SJSA1 (cell line): ENCODE measurements at places on chromosomes 16 and 17. TPM values are rescaled to one million over a fixed set of nuclear protein-coding genes. Genes with fewer than 3 reads are reported as not detected.

CHD9NB gene
- total RNA-seq = 0.45 TPM in 1 of 2 replicates, not detected in the other

DNA sequence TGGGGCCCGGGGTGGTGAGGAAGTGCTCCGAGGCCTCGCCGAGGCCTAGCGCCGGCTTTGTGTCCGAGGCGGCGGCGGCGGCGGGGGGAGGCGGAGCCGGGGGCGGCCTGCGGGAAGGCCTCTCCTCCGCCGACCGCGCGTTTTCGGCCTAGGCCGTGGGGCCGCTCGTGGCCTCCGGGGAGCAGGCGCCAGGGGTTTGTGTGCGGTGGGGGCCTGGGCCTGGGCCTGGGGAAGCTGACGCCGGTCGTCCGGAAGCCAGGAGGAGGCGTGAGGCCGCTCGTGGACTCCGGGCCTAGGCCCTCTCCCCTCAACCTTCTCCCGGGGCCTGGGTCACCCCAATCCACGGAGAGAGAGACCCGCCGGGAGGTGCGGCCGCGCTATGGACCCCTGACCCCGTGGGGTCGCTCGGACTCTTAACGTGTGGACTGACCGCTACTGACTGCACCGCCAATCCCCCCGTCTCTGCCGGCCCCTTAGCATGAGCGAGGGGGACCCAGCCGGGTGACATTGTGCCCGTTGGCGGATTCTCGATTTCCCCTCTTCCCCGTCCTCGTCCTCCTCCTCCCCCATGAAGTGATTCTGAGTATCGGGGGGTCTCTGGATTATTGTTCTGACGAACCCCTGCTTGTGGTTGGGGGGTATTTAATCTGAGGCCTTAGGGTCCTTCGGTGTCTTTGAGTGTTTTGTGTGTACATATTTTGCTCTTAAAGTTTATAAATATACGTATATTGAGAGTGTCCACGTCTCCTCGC, 660 bp downstream of the RBBP6 start:
- no peak for DNase-seq

DNA sequence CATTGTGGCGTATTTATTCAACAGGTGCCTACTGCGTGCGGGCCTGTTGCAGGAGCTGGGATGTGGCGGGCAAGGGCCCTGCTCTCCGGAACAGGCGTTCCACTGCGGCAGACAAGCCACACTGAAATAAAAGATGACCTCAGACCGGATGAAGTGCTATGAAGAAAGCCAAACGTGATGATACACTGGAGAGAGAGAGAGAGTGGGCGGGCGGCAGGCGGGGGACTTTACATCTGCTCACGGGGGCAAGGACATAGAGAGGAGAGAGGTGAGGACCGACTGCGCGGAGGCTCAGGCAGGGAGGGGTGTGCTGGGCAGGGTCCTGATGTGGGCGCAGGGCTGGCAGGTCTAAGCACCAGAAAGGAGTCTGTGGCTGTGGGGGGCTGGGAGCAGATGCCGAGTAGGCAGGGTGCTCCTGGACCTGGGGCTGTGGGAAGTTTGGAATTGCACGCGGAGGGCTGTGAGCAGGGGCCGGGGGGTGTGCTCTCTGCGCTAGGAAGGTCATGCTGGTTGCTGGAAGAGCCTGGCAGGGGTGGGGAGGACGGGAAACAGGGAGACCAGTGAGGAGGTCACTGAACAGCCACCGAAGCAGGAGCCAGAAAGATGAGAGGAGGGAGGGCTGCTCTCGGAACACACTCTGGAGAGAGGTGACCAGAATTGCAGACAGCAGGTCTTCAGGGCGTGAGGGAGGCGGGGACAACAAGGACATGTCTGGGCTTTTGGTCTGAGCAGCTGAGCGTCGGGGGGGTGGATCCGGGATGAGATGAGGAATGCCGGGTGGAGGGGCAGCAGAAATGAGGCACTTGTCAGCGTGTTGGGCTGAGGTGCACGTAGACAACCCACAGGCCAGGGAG, 9.9 kb downstream of the MXRA7 start:
- peak; percentile 87 for DNase-seq

- DNase-seq = peak; percentile 45
Measured at GRCh38 chr17:73710095-73710592, 65.9 kb upstream of the SDK2 start.

DNA sequence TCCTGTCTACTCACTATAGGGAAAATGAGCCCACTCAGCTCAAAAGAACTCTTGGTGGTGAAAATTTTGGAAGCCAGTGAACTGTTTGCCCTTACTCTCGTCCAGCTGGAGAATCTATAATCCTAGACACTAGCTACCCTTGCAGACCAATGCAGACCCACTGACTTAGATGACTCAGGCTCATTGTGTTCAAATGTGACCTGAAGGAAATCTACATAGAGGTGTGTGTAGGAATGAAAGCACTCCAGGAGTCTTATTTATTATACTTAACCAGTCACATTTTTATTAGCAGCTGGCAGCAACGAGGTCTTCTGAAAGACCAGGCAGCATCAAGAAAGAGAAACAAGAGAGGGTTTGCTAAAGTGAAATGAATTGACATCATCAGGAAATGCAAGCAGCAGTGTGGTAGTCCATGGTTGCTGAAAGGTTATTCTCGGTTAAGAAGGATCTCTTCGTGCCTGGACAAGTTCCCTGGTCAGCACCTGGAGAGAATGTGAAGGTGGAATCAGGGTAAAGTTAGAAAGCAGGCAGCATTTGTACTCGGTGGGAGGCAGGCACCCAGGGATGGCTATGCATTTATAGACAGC, 1.4 kb downstream of the KRTAP29-1 start:
- no peak for DNase-seq

- no peak for DNase-seq
Measured at GRCh38 chr16:72566174-72566573, 394.2 kb upstream of the PMFBP1 start.

- peak; percentile 31 for DNase-seq
Measured at GRCh38 chr17:57106107-57106835, 21.2 kb downstream of the AKAP1 start.

- DNase-seq = no peak
Measured at GRCh38 chr17:62319846-62320245, 60.5 kb upstream of the EFCAB3 start.

DNA sequence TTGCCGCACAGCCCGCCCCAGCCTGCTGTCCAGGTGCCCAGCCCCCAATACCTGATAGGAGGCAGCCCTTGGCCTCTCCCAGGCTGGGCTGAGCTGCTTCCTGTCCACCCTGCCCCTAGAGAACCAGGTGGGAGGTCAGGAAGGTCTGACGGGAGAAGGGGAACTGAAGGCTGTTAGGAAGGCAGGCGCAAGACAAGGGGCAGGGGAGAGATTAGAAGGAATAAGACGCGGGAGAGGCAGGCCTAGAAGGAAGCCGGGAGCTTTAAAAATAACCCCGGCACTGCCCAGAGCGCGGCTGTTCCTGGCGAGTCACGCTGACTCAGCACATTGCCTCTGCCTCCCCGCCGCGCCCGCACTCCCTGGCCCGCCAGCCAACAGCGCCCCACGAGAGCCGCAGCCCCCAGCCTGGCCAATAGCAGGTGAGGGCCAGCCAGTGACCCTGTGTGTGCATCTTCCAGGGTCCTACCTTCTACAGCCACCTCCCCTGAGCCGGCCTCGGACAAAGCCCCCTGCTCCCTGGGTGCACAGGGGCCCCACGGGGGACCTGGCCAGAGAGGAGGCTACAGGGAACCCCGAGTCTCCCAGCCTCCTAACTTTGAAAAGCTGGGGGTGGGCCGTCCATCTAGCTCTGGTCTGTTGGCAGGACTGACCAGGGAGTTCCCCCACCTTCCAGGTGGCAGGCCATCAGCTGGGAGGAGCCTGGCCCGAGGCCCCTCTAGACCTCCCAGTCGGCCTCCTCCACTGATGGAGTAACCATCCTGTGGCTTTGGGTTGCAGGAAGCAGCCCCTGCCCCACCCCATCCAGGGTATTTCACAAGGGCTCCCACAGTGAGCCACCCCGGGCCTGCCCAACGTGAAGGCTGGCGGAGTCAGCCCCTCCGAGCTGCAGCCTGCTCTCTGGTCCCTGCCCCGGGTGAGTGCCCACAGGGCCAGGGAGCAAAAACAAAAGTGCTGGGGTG, 4.0 kb downstream of the MAFG start:
- DNase-seq = no peak

TMEM100 gene
- 2.6 and 3.4 TPM in 2 replicates for total RNA-seq

KRTAP4-3 gene
- total RNA-seq = not detected in 2 replicates

DNA sequence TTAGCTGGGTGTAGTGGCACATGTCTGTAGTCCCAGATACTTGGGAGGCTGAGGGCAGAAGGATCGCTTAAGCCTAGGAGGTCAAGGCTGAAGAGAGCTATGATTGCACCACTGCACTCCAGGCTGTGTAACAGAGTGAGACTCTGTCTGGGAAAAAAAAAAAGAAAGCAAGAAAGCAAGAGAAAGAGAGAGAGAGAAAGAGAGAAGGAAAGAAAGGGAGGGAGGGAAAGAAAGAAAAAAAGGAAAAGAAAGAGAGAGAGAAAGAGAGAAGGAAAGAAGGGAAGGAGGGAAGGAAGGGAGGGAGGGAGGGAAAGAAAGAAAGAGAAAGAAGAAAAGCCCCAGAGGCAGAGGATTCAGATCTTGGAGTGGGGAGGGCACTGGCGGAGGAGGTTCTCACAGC, 6.5 kb downstream of the DHX58 start:
- no peak for DNase-seq

SLC38A8 gene
- not detected in 2 replicates for total RNA-seq

IL21R gene
- 0.16 and 0.34 TPM in 2 replicates for total RNA-seq

HS3ST4 gene
- not detected in 2 replicates for total RNA-seq

DNA sequence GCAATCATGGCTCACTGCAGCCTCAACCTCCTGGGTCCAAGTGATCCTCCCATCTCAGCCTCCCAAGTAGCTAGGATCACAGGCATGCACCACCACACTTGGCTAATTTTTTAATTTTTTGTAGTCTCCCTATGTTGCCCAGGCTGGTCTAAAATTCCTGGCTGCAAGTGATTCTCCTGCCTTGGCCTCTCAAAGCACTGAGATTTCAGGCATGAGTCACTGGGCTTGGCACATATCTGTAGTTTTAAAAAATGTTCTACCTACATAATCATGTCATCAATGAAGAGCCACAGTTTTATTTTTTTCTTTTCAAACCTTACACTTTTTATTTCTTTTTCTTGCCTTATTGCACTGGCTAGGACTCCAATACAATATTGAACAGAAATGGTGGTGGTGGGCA, 33.1 kb upstream of the COL1A1 start:
- no peak for DNase-seq

SLC35G6 gene
- not detected in 2 replicates for total RNA-seq

DNAH3 gene
- 0.03 TPM in 1 of 2 replicates, not detected in the other for total RNA-seq

GRCh38 chr16:15621889-15622288, 21.1 kb downstream of the MARF1 start:
- no peak for DNase-seq

- no peak for DNase-seq
Measured at GRCh38 chr16:55491691-55492090, 12.7 kb downstream of the MMP2 start.

DNA sequence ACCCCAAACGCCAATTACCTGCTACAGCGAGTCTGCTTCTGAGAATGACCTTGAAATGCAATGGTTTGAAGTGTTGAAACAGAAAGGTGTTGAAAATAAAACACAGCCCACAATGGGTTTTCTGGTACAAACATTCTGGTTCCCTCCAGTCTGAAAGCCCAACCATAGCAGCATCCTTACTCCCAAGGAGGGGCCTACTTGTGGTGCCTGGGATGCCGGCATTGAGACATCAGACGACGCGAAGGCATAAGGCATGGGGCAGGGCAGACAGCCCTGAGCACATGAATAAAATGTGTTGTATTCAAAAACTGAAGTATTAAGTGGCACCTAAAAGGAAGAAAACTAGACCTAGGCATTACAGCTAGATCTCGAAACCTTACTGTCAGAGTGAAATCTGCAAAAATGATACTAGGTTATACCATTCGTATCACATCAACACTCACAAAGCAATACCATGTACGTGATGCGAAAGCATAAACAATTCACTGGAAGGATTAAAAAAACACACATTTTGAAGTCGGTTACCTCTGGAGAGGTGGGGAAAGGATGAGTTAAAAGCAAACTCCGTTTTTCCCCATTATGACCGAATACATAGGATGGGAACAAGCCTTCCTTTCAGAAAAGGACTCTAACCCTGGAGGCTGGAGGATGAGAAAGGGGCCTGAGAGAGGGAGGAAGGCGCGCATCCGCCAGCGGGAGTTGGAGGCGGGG, 702 bp downstream of the NUDT21 start:
- no peak for DNase-seq

- no peak for DNase-seq
Measured at GRCh38 chr16:24328835-24329452, 72.8 kb downstream of the CACNG3 start.

DNA sequence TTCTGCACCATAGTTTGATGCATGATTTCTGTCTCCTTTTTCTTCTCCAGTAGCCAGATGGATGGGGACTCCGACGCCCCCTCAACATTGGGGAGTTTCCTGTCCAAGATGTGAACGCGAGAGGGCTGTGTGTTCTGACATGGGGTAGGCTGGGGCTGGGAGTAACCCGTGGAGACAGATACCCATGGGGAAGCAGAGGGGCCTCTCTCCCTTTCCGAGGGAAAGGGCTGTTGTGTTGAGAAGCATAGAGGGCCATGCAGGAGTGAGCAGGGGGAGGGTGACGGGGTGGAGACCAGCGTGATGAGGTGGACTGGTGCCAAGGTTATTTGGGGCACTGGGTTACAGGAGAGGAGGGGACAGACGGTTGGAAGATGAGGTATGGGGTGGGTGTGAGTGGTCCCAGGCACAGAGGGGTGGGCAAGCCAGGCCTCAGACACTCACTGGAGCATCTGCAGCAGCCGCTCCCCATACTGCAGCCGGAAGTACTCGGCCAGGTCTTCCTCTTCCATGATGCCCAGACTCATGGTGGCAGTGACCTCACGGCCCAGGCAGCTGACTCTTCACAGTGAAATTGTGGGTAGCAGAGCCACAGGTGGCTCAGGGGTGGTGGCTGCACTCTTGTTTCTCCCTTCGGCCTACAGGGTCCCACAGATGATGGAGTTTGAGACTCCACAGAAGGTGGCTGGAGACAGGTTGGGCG, 400 bp downstream of the CCDC42 start:
- DNase-seq = no peak

- DNase-seq = no peak
Measured at GRCh38 chr16:15052747-15053476, 3.0 kb downstream of the NTAN1 start.

- no peak for DNase-seq
Measured at GRCh38 chr16:58451265-58451689, 48.7 kb upstream of the NDRG4 start.

GP1BA gene
- not detected in 2 replicates for total RNA-seq

PIK3R5 gene
- not detected in 2 replicates for total RNA-seq

DNA sequence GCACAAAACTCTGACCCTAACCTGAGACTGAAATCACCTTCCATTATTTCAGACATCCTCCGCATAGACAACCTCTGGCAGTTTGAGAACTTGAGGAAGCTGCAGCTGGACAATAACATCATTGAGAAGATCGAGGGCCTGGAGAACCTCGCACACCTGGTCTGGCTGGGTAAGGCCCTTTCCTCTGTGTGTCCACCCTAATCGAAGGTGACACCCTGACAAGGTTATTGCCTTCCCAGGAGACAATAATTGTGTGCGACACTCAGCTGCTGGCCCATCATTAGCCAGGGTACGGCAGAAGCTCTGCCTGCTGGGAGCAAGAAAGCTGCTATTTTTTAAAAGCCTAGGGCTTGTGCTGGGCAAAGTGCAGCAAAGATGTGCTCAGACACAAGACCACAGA, 11.1 kb downstream of the DRC3 start:
- DNase-seq = no peak
